ENCODE measurements at places on chromosomes 1 and 21. TPM values are rescaled to one million over a fixed set of nuclear protein-coding genes. Genes with fewer than 3 reads are reported as not detected.

Gene YOD1
- total RNA-seq = 5.9 TPM

Gene ACTL8
- total RNA-seq = not detected

Gene FMO3
- total RNA-seq = not detected

Gene SSBP3
- total RNA-seq = 49.5 TPM

Gene KANK4
- total RNA-seq = not detected

DNA sequence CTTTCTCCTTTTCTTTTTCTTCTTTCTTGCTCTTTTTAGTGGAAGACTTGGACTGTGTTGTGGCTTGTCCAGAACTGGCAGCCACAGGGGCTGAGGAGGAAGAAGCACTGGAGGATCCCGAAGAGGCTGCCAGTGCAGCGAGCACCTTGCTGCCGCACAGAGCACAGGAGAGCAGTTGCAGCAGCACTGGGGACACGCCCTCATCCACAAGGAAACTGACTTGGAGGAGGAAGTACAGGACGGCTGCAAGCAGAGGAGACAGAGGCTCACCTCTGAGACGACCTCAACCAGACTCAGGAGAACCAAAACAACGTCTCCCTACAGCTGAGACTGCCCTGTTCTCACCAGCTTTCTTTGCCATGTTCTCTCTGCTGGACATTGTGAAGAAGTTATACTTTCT, 88.9 kb downstream of the UBR4 start:
- no peak for DNase-seq

GRCh38 chr21:29309703-29310102, 11.0 kb downstream of the BACH1 start:
- no peak for DNase-seq

GRCh38 chr21:42844411-42845113, 34.8 kb downstream of the WDR4 start:
- DNase-seq = no peak

GRCh38 chr1:3305156-3305555, 149.3 kb upstream of the ARHGEF16 start:
- no peak for DNase-seq

DNA sequence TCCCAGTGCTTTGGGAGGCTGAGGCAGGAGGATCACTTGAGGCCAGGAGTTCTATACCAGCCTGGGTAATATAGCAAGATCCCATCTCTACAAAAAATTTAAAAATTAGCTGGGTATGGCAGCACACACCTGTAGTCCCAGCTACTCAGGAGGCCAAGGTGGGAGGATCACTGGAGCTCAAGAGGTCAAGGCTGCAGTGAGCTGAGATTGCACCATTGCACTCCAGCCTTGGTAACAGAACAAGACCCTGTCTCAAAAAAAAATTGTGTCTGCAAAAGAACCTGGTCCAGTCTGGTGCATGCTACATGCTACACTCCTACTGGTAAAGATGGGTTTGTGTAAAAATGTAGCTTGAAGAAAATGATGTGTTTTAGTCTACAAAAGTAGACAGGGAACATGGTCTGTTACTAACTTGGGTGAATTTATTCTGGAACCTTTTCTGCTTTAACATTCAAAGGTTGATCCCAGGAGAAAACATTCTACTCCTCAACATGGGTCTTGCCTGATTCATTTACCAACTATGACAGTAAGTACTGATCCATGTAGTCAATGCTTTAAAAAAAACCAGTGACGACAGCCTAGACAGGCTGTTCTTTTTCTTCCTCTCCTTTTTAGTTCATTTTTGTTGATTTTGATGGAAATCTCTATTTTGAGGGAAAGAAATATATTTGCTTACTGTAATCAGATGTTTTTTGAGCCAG, 32.7 kb upstream of the ENAH start:
- DNase-seq = no peak

- no peak for DNase-seq
These were observed 7.3 kb downstream of the SH2D1B start for GRCh38 chr1:162404550-162405160.

Measured in endothelial cell of umbilical vein (primary cell).